Mesenteric fat pad (tissue), 1 donor: ENCODE measurements at places on chromosomes 1 and 21. TPM values are rescaled to one million over a fixed set of nuclear protein-coding genes. Genes with fewer than 3 reads are reported as not detected.

S100A7 gene
- total RNA-seq, result not detected

LCE2A gene
- total RNA-seq, result not detected

CLCA2 gene
- 1.9 TPM for total RNA-seq

LINGO4 gene
- not detected for total RNA-seq

NTMT2 gene
- not detected for total RNA-seq

MX1 gene
- 60.3 TPM for total RNA-seq

UBE2U gene
- total RNA-seq, result not detected

CCDC27 gene
- not detected for total RNA-seq

SIPA1L2 gene
- total RNA-seq, result 28.3 TPM

GSTM1 gene
- not detected for total RNA-seq

LAMC1 gene
- 370 TPM for total RNA-seq

MFAP2 gene
- 25.9 TPM for total RNA-seq

LRRC53 gene
- not detected for total RNA-seq

ATP6V1G3 gene
- total RNA-seq, result not detected

PRAMEF27 gene
- total RNA-seq, result not detected

LENEP gene
- total RNA-seq, result not detected

BARHL2 gene
- total RNA-seq, result not detected

RPL22 gene
- 264 TPM for total RNA-seq

TARDBP gene
- total RNA-seq, result 128 TPM

CHI3L1 gene
- total RNA-seq, result 346 TPM

ILDR2 gene
- total RNA-seq, result 0.29 TPM

RASSF5 gene
- 11.4 TPM for total RNA-seq

TGFB2 gene
- total RNA-seq, result 1.6 TPM

NHLH1 gene
- 0.42 TPM for total RNA-seq

TAS1R1 gene
- not detected for total RNA-seq

MOB3C gene
- total RNA-seq, result 44.6 TPM

OR2T11 gene
- not detected for total RNA-seq

COL18A1 gene
- 79.8 TPM for total RNA-seq

GUCA2A gene
- not detected for total RNA-seq

S100A1 gene
- 12.6 TPM for total RNA-seq

LRRC71 gene
- total RNA-seq, result 0.32 TPM

DRAXIN gene
- not detected for total RNA-seq

GBP5 gene
- total RNA-seq, result 2.1 TPM

RRP15 gene
- 26.6 TPM for total RNA-seq

DNALI1 gene
- 3.1 TPM for total RNA-seq

CNIH3 gene
- 3.0 TPM for total RNA-seq

FCN3 gene
- 51.9 TPM for total RNA-seq

OLIG2 gene
- not detected for total RNA-seq
